Gastroesophageal sphincter (tissue), 4 donors: ENCODE measurements at places on chromosomes 6 and 20. TPM values are rescaled to one million over a fixed set of nuclear protein-coding genes. Genes with fewer than 3 reads are reported as not detected.

- no peak for ATAC-seq
These were observed 245.3 kb downstream of the EPM2A start for GRCh38 chr6:145490068-145490467.

GRCh38 chr20:4722993-4723392 lies 1.3 kb downstream of the PRND start:
- ATAC-seq, result no peak

TGM3 gene
- total RNA-seq, result 1.1 TPM

DNA sequence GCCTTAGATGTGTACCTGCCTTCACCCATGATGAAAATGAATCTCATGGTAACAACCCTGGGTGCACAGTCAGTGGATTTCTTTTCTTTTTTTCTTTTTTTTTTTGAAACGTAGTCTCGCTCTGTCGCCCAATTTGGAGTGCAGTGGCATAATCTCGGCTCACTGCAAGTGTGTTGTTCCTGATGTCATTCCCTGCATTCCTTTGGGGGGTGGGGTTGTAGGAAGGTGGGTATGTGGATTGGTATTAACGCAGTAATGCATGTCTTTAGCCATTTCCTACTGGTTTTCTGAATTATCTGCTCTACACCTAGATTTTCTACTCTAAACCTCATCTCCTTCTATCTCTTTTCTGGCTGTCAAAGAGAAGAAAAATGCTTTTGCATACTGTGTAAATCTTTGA lies 146.6 kb downstream of the RNF144B start:
- no peak for ATAC-seq

- ATAC-seq, result no peak
These were observed 208.7 kb upstream of the PREP start for GRCh38 chr6:105611606-105612005.

IRF4 gene
- total RNA-seq, result 7.4 TPM

- ATAC-seq, result peak; percentile 67
These were observed 17.2 kb downstream of the TAB2 start for GRCh38 chr6:149334682-149335160.

DNA sequence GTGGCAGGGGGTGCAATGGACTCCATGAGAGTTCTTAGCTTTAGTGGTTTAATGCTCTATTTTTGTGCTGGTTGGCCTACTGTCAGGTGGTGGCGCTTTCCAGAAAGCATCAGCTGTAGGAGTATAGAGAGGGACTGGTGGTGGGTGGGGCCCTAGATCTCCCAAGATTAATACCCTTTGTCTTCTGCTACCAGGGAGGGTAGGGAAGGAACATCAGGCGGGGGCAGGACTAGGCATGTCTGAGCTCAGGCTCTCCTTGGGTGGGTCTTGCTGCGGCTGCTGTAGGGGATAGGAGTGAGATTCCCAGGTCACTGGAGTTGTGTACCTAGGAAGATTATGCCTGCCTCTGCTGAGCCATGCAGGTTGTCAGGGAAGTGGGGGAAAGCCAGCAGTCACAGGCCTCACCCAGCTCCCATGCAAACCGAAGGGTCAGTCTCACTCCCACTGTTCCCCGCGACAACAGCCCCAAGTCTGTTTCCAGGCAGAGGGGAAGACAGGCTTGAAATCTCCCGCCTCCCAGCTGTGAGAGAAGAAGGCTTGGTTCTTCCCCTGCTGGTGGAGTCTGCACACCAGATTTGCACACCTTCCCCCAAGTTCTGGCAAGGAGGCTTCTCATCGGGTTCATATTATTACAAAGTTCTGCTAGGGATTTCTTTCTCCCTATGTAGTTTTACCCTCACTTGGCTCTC lies 46.7 kb upstream of the PKIB start:
- no peak for ATAC-seq

- no peak for ATAC-seq
These were observed 59.4 kb downstream of the PLCG1 start for GRCh38 chr20:41196653-41197225.

DNA sequence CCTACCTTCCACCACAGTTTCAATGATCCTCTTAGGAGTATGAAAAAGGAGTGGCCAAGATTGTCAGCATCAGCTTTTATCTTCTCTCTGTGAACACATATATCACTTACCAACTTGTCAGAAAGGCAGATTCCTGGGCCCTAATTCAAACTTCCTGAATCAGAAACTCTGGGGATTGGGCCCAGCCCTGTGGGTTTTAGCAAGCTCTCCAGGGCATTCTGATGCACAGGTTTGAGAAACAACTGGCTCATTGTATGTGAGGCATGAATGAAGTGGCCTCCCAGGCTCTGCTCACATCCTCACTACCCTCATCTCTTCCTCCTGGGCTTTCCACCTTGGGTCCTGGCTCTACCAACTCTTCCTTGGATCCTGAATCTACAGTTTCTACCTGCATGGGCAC lies 13.2 kb upstream of the THBD start:
- ATAC-seq, result no peak

DNA sequence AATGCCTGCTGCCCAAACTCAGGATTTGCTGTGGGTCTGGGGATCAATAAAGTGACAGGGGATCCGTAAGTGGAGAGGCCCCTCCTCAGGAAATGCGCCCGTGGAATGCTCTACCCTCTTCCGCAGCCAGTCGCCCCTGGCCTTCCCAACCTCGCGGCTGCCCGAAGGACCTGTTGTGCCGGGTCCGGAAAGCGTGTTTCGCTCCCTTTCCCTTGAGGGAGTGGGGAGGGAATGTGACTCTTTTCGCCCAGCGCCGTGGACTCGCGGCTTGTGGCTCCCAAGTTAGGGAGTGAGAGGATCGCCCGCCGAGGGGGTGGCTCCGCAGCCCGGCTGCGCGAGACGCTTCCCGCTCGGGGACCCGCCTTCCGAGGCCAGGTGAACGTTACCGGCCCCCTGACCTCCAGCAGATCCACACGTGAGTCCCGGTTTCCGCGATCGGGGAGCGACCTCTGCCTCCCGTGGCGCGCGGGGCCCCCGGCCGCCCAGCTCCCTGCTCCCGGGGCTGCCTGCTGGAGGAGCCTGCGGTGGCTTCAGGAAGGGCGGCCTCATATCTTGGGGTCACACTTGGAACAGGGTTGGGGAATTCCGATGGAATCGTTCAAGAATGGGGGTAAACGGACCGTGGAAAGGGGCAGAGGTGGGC lies 666 bp downstream of the TPD52L1 start:
- ATAC-seq, result peak; percentile 30

PRDM13 gene
- not detected for total RNA-seq

GRCh38 chr6:105363100-105363754 lies 39.7 kb downstream of the PREP start:
- ATAC-seq, result no peak

DNA sequence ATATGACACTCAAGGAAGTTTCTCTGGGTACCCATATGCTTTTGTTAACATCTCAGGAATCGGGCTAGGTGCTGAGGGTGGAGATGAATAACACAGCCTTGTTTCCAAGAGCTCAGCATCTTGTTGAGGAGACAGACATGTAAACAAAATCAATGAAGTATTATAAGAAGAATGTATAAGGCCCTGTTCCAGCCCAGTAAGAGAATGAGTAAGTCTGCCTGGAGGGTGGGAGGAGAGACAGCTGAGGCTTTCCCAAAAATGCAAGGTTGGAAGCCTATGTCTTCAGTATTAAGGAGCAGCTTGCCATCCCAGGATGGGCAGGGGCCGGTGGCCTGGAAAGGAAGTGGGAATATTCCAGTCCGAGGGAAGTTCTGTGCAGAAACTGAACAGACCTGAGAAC lies 615.3 kb upstream of the BTBD3 start:
- no peak for ATAC-seq

GRCh38 chr6:110020888-110021287 lies 42.8 kb downstream of the GPR6 start:
- ATAC-seq, result no peak

RAB22A gene
- 24.6 TPM for total RNA-seq

SLC22A7 gene
- not detected for total RNA-seq

TAGAP gene
- 4.3 TPM for total RNA-seq

CST4 gene
- not detected for total RNA-seq

TSPO2 gene
- not detected for total RNA-seq

DNA sequence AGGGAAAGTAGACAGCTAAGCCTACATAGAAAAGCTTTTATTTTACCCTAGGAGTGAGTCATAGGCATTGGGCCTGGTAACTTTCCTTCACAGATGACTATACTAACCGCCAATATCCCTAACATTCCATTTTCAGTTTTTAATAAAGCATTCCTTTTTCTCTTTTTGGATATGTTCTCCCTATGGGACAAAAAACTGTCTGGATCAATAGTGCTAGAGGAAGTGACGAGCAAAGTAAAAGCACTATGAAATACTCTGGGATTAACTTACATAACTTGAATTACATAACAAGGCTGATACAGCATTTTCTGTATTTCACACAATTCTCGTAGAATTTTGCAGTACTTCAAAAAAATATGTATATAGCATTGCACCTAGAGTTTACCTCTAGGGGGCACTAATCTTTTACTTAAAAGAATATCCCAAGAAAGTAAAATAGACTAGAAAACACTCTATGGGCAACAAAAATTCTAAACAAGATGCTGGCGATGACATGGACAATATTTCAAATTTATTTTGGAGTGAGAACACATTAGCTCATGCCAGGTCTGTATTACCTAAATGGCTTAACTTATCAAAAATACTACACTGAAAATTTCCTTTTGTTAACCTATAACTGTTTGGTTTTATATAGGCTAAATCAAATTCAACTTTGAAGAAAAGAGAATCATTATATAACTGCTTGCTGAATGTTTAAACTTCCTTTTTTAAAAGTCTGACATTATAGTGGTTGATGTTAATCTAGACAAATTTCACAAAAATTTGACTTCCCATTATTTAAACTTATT lies 66.3 kb upstream of the DST start:
- peak; percentile 48 for ATAC-seq

RBM24 gene
- total RNA-seq, result 26.7 TPM

- ATAC-seq, result peak; percentile 81
These were observed at the start of gene SMPDL3A for GRCh38 chr6:122789182-122790027. Gene SMPDL3A, plus strand, starts transcription at chr6:122789258. Its CDS starts 89 bp downstream, at chr6:122789347.
